T47D (cell line): ENCODE measurements at places on chromosomes 11 and 22.

DNA sequence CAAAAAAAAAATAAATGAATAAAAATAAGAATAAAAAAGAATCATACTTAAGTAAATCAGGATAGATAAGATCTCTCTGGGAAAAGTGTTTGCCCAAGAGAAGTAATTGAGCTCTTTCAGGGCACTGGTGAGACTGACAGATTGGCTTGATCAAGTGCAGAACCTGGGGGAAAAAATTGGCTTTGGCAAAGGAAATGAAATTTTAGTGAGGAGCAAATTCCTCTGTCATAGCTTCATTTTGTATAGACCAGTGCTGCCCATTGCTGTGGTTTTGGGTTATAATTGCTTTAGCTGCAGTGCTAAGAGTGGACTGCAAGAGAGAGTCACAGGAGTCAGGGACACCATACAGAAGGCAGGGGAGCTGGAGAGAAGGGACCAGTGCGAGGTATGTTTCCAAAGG lies 35.7 kb downstream of the SFI1 start:
- DNase-seq: peak; percentile 80

GRCh38 chr22:31393893-31394292 lies 5.5 kb upstream of the DRG1 start:
- DNase-seq: no peak

DNA sequence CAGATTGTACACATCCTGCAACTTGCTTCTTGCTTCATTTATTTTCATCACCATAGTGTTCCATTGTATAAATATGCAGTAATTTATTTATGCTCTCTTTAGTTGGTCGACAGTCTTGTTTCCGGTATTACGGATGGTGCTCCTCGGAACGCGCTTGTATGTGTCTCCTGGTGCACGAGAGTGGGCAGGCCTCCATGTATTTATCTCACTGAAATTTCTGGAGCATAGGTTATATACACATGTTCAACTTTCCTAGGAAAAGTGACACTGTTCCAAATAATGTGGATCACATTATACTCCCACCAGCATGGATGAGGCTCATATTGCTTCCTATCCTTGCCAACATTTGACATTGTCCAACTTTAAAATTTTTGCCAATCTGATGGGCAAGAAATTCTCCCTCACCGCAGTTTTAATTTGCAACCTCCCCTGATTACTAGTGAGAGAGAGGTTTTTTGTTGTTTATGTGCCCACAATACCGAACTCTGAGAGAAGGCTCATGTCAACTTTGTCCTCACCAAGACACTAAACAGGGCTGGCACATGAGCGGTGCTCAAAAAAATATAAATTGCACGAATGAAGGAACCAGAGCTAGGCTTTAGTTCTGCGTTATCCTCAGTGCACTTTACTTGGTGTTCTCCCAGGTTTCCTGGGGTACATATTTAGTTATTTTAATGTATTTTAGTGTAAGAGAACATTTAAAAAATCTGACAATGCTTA lies 3.8 kb downstream of the CSNK2A3 start:
- DNase-seq: no peak

GRCh38 chr11:22559416-22559815 lies 66.2 kb downstream of the FANCF start:
- no peak for DNase-seq

DNA sequence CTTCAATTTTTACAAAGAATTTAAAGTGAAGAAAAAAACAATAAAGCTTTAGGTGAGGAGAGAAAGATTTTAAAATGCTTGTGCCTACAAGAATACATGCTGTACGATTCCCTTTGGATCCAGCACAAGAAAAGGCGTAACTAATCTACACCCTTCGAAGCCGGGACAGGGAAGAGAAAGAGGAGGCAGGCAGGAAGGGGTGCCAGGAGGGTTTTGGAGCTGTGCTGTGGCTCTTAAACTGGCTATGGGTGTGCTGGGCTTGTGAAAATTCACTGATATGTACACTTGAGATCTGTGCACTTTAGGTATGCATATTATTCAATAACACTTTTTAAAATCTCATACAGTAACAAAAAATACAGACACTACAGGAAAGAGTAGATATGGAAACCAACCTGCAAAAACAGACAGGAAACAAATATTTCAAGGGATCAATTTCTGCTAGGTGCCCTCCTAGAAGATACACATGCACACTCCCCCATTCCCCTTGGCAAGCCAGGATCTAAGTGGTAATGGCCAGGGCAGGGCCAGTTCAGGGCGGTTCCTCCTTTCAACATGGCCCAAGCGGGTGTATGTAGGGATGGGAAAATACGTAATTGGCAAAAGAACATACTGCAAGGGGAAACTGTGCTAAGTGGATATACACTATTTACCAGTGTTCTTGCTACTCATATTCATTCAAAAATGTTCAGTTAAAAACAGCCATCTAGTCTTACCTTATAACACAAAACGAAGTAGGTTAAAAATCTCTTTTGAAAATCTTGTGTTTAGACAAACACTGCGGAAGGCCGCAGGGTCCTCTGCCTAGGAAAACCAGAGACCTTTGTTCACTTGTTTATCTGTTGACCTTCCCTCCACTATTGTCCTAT lies 54.2 kb downstream of the PACSIN2 start:
- no peak for DNase-seq

DNA sequence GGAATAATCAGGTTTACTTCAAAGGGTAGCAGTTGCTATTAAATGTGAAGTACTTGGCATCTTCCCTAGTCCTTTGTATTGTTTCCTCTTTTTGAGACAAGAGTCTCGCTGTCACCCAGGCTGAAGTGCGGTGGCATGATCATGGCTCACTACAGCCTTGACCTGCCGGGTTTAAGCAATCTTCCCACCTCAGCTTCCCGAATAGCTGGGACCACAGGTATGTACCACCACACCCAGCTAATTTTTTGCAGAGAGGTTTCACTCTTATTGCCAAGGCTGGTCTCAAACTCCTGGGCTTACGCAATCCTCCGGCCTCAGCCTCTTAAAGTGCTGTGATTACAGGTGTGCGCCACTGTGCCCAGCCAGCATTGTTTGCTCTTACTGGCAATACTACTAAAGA lies 36.2 kb upstream of the RAPSN start:
- DNase-seq: no peak

DNA sequence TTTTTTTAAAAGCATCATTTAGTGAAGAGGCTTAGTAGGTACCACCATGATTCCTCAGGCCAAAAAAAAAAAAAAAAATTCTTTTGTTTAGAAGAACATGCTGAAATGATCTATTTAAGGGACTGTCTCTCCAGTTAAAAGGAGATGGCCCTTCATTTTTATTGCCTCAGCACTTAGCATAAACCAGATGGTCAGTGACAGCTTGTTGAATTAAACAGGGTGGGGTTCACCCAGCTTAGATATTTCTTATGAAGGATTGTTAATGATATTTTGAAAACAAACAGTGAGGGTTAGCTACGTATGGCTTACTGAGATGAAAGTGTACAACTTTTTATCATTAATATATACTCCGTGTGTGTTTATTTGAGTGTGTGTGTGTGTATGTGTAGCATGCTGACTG lies 203.7 kb downstream of the FAM181B start:
- DNase-seq: no peak

DNA sequence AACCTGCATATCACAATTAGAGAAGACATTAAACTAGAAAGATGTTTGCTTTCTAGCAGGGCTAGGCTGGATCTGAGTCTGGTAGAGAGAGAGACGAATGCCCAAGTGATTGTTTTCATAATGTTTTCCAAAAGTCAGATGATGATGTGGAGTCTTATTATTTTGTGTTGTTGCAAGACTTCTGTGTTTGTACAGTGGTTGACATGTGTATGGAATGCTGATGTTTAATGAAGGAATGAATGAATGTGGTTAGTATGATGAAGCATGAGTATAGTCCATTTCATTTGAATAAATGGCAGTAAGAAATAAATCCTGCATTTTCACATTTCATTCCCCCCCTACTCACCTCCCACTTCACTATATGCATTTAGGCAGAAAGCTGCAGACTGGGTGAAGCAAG lies 69.6 kb downstream of the PPP2R1B start:
- DNase-seq: no peak

DNA sequence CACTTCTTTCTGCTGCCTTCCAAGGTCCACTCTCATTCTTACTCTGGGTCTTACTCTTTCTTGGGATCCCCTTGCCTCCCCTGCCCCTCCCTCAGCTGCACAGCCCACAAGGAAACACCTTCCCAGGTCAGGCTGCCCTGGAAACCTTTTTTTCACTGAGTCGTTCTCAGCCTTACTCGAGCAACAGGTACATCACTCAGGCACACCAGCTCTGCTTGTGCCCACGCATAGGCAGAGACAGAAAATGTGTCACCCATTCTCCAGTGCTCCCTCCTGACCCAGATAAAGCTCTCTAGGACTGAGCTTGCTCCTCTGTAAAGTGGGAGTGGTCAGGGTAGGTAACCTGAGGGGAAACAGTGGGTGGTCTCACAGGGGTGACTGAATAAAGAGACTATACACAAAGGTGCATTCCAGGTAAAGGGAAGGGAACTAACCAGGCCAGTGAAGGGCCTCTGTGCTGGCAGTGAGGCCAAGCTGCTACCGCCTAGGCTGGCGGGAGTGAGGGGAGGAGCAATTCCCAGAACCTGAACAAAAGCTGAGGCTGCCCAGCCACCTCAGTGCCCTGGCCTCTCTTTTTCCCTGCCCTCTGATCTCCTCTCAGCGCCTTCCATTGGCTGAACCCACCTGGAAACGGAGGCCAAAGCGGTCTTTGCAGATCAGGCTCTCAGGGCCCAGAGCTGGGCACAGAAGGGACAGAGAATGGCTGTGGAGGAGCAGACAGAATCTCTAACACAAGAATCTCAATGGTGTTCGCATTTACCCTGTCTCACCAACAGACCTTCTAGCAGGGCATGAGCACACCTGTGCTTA lies 15.9 kb downstream of the PRG3 start:
- no peak for DNase-seq

DNA sequence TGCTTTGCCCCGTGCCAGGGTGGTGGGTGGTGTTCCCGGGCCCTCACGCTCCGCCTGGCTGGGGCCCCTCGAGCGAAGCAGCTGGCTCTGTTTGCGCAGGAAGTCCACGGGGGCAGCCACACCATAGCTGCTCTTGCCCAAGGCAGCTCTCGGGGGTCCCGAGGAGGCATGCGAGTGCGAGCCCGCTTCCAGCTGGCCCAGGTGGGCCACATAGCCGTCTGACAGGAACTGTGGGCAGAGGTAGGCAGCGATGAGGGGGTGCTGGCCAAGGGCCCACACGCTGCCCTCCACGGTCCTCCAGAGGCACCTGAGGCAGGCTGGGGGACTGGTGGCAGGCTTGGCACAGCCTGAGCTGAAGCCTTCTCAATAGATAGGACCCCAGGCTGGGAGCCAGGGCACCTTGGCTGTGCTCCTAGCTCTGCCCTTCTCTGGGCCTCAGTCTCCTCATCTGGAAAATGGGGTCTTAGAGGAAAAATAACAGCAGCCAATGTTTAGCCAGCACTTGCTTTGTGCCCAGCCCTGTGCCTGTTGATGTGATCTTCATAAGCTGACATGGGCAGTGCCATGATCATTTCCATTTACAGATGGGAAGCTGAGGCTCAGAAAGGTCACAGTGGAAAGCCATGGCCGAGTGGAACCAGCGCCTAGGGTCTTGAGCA lies 9.4 kb downstream of the AIP start:
- no peak for DNase-seq

DNA sequence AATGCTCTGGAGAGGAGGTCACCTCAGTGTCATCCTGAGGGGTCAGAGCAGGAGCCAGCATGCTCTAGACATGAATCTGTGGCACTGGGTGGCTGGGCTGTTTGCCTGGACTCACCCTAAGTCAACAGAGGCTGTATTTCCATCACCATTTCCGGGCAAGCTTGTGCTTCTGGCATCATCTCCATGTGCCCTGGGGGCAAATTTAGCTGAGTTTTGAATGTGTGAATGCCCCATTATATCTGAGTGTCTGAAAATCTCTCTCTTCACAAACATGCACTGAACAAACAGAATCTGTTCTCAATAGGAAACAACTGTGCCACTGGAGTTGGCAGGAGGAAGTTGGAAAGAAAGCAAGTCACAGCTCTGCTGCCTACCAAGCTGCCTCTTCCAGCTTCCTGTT lies 356.2 kb downstream of the GRM5 start:
- DNase-seq: no peak

- no peak for DNase-seq
Observed at GRCh38 chr11:47466701-47467250, 17.8 kb upstream of the RAPSN start.

GRCh38 chr11:100706179-100706578 lies 19.1 kb downstream of the ARHGAP42 start:
- DNase-seq: no peak

DNA sequence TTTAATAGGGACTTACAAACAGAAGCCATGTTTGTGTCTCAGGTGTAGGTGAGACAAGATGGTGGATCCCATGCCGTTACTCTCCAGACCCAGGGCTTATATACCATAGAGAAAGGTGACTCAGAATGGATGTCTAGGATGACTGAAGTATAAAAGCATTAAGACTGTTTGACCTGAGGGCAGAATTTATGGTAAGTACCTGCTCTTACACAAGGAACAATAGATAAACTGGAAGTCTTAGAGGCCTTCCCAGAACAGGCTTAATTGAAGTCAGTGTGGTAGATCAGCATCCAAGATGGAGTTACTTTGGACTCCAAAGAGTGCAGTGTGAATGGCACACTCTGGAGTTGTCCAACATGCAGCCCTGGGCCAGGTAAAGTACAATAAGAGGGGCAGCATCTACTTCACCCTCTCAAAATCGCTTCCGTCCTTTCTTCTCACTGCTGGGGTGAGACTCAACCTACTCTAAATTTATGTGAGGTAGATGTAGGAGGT lies 387.0 kb upstream of the DDI1 start:
- DNase-seq: no peak

GRCh38 chr11:117369534-117369933 lies 41.9 kb downstream of the CEP164 start:
- no peak for DNase-seq

GRCh38 chr11:71202598-71202944 lies 49.8 kb downstream of the SHANK2 start:
- peak; percentile 34 for DNase-seq

- DNase-seq: no peak
Observed at GRCh38 chr11:118342503-118343161, at the start of gene CD3D. Gene CD3D, minus strand, starts transcription at chr11:118342705. Its CDS starts 98 bp downstream, at chr11:118342607.
